ENCODE measurements at places on chromosomes 3 and 15.

GRCh38 chr3:101954936-101955335 is 105.6 kb downstream of the NFKBIZ start:
- no peak for DNase-seq

- no peak for DNase-seq
Observed at GRCh38 chr3:49462222-49462621, 7.8 kb upstream of the DAG1 start.

GRCh38 chr3:133956353-133956752 is 60.7 kb upstream of the RAB6B start:
- DNase-seq = no peak

- DNase-seq = no peak
Observed at GRCh38 chr3:36476286-36476942, 96.1 kb downstream of the STAC start.

- DNase-seq = peak; percentile 4
Observed at GRCh38 chr15:24954783-24955530, at the start of the genes SNRPN and SNURF. Gene SNRPN, plus strand, starts transcription at chr15:24954987. Its CDS starts 19,467 bp downstream, at chr15:24974454. Gene SNURF, plus strand, starts transcription at chr15:24954987. Its CDS starts 62 bp downstream, at chr15:24955049.

DNA sequence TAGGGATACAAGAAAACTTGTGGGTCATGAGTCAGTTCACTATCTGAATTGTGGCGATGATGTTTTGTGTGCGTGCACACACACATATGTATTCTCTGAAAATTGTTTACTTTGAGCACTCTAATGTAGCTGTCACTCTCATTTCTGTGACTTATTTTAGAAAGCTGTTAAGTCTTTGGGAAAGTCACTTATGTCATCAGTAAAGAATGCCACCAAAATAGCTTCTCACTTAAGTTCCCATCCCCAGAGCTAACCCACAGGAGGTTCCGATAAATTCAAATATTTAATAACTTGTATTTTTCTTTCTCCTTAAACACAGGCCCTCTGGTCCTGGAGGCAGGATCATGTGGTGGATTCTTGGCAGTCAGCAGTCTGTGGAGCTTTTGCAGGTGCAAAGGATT is 138.3 kb downstream of the LRIG1 start:
- DNase-seq = no peak

GRCh38 chr3:23304424-23304823 is 101.3 kb downstream of the UBE2E2 start:
- no peak for DNase-seq

GRCh38 chr15:88257311-88258092 is 963 bp upstream of the NTRK3 start:
- no peak for DNase-seq

- DNase-seq = no peak
Observed at GRCh38 chr15:34933432-34933975, 36.0 kb downstream of the AQR start.

DNA sequence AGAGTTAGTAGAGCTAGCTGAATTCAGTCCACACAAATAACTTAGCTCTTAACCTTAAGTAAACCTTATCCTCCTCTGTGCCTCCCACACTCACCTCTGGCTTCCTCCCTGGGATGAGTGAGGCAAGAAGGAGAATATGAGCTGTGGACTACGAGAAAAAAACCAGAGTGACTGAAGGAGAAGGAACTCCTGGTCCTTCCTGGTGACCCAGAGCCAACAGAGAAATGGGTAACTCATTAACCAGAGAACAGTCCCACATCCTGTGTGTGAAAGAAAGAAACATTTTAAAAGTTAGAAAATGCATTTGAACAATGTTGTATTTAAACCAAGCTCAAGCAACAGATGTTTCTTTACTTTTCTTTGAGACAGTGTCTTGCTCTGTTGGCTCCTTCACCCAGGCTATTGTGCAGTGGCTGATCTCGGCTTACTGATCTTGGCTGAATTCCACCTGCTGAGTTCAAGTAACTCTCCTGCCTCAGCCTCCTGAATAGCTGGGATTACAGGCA is 27.5 kb upstream of the FAM81A start:
- no peak for DNase-seq

DNA sequence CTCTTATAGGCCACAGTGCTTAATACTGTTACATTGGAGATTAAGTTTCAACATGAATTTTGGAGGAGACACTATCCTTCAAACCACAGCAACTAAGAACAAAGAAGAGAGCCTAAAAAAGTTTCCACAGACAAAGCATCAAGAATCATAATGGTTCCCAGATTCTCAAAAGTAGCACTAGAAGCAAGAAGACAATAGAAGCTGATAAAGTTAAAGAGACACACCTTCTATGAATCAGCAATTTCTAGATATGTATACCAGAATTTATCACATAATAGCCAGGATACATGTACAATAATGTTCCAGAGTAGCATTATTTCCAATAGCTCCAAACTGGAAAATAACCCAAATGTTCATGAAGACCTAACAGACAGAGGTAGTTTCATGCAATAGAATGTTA is 12.2 kb downstream of the NKIRAS1 start:
- no peak for DNase-seq

DNA sequence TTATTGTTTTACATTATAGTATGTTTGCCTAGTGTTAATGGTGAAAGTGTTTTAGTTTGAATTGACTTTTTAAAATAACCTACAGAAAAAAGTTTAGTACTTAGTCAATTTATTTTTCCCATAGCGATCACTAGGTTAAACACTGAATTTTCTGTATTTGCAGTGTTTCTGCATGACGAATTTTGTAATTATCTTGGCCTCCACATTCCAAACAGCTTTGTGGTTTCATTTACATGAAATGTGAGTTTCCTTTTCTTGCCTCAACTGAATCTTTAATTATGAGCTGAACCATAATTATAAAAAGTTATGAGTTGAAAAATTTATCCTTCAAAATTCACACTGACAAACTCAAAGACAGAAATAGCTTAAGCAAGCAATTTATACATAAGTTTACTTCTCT is 235.5 kb downstream of the CTNNB1 start:
- DNase-seq = no peak

GRCh38 chr3:150286390-150287147 is 121.5 kb upstream of the TSC22D2 start:
- peak; percentile 9 for DNase-seq

DNA sequence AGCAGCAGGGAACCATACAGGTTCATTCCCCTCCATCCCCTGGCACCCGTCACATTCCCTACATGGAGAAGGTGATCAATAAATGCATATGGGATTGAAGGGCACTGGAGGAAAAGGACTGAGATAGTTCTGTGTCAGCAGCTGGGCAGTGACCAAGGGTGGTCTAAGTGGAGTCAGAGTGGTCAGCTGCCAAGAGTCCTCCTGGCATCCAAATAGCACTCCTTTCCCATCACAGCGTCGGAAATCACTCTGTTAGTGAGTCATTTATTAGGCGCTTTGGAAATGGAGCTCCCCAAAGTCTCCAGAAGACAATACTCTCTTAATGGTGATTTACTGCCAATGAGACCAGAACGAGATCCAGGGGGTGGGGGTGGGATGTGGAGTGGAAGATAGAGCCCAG is 6.8 kb upstream of the TRH start:
- DNase-seq = no peak

GRCh38 chr3:27907929-27908328 is 185.8 kb upstream of the EOMES start:
- DNase-seq = no peak

All from GM18507 (cell line).